Amniotic stem cell (primary cell): ENCODE measurements at places on chromosomes 13 and 19.

GRCh38 chr13:39930544-39931444 lies 275.3 kb downstream of the COG6 start:
- DNase-seq = no peak

GRCh38 chr19:9324584-9324962 lies 594 bp downstream of the ZNF559 start:
- DNase-seq = no peak

DNA sequence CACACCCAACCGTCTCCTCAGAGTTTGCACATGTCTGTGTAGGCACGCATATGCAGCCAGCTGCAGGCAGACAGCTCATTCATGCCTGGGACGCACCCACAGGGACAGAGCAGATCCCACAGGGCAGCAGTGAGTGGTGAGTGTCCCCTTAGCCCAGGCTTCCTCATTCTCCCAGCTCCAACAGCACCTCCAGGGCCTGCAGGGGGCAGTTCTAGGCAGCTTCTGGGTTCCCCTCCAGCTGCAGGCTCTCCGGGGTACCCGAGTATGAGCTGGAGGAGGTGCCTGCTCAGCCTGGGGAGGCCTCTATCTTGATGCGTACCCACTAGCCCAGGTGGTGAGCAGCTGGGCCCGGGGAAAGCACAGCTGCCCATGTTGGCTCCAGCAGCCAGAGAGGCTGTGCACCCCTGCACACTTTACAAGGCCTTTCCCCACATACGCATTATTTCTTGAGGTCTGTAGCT lies 1.3 kb upstream of the SHANK1 start:
- DNase-seq = no peak

GRCh38 chr13:75738841-75739240 lies 102.7 kb downstream of the LMO7 start:
- no peak for DNase-seq

- DNase-seq = no peak
These were observed 91.7 kb downstream of the GADD45B start for GRCh38 chr19:2567580-2567979.

DNA sequence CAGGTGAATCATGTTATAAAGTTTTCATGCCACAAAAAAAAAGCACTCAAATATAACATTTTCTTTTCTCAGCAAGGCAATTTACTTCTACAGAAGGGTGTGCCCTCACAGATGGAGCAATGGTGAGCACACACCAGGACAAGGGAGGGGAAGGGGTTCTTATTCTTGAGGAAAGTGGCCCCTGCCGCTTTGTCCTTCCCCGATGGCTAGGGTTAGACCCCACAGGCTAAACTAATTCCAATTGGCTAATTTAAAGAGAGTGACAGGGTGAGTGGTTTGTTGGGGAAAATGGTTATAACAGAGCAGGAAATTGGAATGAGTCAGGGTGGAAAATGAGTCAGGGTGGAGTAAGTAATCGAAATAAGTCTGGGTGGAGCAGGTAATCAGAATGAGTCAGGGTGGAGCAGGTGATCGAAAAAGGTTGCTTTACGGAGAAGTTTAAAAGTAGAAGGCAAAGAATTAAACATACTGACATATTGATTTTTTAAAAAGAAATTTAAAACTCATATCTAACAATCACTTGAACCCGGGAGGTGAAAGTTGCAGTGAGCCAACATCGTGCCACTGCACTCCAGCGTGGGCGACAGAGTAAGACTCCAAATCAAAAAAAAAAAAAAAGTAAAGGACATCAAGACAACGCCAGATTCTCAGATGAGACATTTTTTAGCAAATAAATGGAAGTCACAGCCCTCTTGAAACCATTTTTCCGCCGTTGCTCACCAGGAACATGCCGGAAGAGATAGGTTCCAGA lies 813 bp downstream of the ZNF562 start:
- DNase-seq = no peak

DNA sequence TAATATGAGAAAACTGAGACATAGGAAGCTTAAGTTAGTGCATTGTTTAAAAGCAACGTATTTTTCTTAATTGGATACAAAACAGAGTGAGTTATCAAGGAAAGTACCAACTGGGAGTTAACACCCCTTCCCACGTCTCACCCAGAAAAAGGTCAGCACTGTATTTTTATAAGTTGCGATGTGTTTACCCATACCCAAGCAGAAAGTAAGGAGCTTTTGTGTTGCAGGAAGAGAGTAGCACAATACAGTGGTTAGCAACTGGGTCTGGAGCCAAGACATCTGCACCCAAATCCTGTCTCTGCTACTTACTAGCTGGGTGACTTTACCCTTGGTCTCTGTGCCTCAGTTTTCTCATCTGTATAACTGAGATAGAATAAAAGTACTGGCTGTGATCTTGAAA lies 34.3 kb downstream of the FAM216B start:
- no peak for DNase-seq

DNA sequence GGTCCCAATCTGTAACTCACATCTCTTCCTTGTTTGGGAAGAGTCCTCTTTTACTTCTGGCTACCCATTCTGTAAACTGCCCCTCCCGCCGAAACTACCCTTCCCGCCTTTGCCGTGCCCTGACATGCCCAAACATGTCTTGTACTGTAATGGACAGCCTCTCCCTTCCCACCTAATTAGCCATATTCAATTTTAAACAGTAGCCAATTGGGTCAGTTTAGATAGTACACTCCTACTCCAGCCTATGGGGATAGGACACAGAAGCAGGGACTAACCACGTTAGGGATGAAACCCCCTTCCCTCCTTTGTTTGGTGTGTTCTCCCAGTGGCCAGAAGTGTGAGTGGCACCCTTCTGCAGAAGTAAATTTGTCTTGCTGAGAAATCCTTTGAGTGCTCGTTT lies 34.2 kb downstream of the SACS start:
- no peak for DNase-seq

DNA sequence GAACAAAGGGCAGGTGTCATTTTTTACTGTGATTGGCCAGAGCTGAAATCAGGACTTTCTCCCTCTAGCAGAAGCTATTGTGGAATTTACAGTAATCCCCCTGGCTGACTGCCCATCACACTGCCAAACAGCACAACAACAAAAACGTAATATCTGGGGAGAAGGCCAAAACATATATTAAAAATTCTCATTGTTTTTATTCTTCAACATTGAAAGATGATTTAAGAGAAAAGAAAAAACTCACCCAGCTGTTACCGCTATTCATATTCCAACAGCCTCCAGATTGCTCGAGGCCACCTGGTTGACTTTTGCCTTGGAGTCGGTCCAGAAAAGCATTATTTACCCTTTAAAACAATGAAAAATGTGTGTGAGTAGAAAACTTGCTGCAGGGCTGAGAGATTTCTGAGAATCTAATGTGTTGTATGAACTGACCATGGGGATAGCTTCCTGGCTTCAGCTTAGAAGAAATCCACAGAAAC lies 97.2 kb downstream of the EPSTI1 start:
- no peak for DNase-seq

- DNase-seq = no peak
These were observed 1.4 kb downstream of the SLC1A6 start for GRCh38 chr19:14978161-14978776.

- no peak for DNase-seq
These were observed 820 bp upstream of the REXO1 start for GRCh38 chr19:1849132-1849474.

- no peak for DNase-seq
These were observed 8.2 kb upstream of the INAFM1 start for GRCh38 chr19:47266401-47266941.

DNA sequence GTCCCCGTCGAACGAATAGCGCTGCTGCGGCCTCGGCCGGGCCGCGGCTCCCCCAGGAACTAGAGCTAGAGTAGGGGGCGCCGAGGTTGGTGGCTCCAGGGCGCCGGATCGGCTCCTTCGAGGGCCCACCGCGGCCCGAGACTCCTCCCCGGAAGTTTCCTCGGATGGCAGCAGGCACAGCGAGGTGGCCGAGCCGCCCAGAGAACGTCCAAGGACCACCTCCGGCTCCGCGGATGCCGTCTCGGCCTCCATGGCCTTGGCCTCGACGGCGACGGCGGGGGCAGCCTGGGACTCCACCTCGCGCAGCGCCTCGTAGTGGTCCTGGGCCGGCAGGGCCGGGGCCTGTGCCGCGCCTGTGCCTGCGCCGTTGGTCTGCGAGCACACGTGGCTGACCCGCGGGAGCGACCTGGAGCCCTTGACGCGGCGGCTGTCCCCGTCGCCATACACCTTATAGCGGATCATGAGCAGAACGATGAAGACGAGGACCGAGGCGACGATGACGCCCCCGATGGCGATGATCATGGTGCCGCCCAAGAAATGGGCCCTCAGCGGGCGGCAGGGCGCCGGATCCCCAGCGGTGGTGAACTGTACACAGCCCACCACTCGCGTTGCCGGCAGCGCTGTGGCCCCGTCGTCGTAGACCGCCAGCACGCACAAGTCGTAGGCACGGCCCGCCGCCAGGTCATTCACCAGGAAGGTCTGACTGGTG lies 11.8 kb downstream of the IFNL1 start:
- no peak for DNase-seq

DNA sequence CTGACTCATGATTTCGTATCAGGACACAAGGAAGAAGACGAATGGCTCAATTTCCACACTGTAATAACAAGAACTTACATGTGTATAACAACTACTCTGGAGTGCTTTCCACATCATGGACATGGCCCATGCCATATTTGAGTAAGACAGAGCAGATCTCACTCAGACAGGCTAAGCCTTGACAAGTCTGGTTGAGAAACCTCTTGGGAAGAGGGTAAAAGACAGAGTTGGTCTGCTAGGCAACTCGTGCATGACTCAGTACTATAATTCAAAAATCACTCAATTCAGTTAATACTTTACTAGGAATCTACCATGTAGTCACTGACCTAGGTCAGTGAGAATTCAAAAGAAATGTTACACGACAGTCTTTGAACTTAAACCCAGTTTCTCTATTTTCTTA lies 5.7 kb upstream of the THSD1 start:
- no peak for DNase-seq

GRCh38 chr19:4044990-4045465 lies 21.7 kb downstream of the ZBTB7A start:
- no peak for DNase-seq

GRCh38 chr19:48396016-48396823 lies 2.8 kb downstream of the GRIN2D start:
- DNase-seq = no peak

DNA sequence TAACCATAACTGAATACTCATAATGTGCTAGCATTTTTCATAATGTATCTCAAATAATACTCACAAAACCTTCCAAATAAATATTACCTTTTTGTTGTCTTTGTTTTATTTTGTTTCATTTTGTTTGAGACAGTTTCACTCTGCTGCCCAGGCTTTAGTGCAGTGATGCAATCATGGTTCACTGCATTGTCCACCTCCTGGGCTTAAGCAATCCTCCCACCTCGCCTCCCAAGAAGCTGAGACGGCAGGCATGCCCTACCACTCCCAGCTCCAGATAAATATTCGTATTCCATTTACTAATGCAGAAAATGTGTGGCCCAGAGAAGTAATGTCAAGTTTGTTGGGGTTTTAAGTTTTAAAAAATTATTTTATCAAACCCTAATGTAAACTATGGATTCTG lies 739.1 kb downstream of the GPC5 start:
- DNase-seq = no peak

- DNase-seq = no peak
These were observed 25.6 kb downstream of the EPS15L1 start for GRCh38 chr19:16446108-16446723.

- DNase-seq = no peak
These were observed 5.7 kb downstream of the FGF9 start for GRCh38 chr13:21676611-21677021.
